ENCODE measurements at places on chromosomes 5 and 9.
A peak's percentile ranks its signal among the peaks of the same experiment; 100 is the strongest.

- no peak for DNase-seq
These were observed 104.3 kb upstream of the ARRDC3 start for GRCh38 chr5:91487420-91487819.

DNA sequence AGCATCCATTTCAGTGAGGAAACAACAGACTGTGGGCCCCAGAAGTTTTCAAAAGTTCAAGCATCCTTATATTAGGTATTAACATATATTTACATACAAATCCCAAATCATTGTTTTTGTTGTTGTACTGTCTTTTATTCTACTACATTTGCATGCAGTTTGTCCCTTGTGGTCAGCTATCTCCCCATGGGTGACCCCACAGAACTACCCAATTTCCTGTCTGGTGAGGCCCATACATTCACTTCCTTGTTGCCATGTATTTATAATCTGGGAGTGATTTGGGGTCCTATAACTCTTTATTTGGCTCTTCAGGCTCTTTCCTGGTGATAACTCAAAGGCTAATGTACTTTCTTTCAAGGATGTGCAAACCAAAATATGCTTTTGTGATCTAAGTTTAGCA lies 3.3 kb upstream of the CD180 start:
- no peak for DNase-seq

- DNase-seq = peak; percentile 97
These were observed 15.3 kb upstream of the MSANTD3 start for GRCh38 chr9:100411472-100412283.

DNA sequence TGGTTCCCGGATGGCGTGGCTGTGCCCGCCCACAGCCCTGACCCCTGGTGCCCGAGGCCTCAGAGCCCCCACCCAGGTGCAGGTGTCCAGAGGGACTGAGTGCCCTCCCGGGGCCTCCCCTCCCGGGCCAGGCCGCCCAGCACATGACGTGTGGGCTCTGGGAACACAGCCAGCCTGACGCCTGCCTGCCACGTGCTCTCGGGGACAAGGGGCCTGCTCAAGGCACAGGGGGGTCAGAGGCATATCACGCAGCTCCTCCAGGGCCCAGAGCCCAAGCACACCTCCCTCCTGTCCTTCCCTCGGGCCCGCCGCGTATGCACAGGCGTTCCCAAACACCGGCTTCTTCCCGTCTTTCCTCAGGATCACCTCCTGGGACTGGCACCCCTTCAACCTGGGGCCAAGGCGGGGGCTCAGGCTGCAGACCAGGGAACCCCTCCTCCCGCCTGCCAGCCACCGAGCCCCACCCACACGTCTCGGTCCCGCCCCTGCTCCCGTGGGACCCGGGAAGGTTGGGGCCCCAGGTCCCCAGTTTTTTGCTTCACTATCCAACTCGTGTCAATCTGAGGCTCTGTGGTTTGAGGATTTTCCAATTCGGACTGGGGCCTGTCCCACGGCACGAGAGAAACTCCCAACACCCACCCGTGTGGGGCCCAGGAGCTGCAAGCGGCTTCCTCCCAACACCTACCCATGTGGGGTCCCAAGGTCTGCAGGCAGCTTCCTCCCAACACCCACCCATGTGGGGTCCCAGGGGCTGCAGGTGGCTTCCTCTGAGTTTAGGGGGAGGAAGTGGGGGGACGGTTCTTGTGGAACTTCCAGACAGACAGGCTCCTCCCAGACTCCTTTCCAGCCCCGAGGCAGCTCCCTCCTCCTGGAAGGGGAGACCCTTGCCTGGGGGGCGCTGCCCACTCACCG lies 1.5 kb downstream of the LCN10 start:
- no peak for DNase-seq

DNA sequence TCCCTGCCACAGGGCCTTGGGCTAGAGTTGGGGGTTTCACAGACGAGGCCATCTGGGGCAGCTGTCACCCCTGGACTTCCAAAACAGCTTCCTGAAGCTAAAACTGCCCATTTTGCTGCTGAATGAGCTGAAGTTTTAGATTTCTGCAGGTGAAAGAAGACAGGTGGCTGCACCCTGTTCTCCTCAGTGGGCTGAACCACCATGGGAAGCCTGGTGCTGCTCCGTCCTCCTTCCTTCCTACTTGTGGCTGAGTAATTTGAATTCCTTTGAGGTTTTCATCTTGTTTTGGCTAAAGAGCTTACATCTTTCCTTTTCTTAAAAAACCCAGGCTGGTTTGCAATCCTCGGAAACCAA lies 5.3 kb downstream of the NKD2 start:
- no peak for DNase-seq

GRCh38 chr5:72937517-72938061 lies 18.3 kb upstream of the FCHO2 start:
- peak; percentile 17 for DNase-seq

GRCh38 chr9:88077071-88077617 lies 61.1 kb downstream of the SPATA31C2 start:
- no peak for DNase-seq

GRCh38 chr9:110922145-110922544 lies 116.1 kb downstream of the LPAR1 start:
- DNase-seq = no peak

DNA sequence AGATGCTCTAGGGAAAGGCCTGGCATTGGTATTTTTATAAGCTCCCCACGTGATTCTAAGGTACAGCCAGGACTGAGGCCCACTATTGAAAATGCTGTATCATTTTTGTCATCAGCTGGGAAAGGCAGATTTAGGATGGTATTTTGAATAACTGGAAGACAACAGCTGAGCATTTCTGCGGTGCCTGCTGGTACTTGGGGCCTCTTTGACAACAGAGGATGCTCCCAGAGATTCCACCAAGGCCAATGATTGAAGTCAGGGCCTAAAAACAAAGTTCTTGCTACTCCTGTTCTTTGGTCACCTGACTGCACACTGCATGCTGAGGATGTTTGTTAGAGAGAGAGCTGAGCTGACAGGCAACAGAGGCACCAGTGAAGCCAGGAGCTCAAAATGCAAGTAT lies 8.1 kb downstream of the FBLL1 start:
- no peak for DNase-seq

DNA sequence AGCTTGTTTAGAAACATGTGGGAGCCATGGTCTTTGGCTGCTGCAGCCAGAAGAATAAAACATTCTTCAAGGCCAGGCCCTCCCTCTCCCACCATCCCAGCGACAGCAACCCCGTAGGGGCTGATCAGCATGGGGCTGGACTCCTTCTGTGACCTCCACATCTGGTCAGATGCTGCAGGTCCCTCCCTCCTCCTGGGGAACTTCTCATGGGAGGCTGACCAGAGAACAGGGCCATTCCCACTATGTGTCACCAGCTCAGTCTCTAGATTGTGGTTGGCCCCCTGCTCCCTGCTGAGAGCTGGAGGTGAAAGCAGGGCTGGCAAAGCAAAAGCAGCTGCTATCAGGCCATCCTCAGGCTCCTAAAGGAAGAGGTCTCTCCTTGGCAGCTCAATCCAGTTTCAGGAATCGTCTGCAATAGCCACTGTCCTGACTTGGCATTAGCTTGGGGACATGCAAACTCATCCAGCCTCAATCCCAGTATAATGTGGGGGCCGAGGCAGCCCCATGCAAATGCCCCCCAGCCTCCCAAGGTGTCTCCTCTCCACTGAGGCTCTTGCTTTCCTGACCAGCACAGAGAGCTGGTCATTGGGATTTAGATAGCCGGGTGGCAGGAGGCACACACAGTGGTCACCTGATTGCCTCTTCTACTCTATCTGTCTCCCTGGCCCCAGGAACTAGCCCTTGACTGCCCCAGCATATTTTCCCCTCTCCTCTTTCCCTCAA lies 81.5 kb downstream of the NRG2 start:
- peak; percentile 39 for DNase-seq

- no peak for DNase-seq
These were observed 19.8 kb downstream of the PTGES start for GRCh38 chr9:129732946-129733631.

DNA sequence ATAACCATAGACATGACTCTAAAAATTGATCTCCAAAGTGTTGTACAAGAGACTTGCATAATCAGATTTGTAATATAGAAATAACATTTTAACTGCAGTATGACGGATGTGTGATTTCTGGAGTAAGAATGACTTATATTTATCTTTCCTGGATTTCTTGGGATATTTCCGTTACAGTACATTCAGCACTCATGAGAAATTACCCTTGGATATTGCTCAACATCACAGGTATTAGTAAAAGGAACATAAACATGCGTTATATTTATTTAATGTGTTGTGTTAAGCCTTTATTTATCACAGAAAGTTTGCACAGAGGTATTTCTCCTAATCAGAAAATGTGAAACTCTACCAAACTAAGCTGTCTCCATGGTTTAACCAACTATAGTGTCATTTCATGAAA lies 1823.9 kb upstream of the C9orf72 start:
- no peak for DNase-seq

DNA sequence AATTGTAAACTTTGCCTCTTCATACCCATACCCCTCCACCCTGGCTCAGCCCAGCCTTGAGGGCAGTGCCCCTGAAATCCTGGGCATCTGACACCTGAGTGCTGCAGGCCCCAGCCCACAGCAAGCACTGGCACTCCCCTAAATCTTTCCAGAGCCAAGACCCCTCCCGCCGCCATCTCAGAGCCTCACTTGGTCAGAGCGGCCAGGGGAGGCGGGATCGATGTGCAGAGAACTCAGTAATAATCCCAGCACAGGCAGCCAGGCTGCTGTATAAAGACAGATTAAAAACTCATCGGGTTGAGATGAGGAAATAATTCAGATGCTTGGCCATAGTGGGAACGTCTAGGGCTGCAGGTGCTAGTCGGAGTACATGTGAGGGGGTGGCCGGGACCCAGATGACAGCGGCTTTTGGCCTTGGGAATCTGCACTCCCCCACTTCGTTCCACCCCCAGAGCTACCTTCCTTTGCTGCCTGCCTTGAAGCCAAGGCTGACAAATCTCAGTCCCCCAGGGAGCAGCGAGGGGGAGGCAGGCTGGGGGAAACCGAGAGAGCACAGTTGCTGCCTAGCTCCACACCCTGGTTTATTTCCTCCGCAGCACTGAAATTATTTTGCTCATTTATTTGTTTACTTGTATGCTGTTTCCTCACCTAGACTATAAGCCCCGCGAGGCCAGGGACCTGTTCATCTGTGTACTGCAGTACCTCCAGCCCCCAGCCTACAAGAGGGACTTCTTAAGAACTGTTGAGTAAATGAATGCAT lies 19.5 kb upstream of the ARAP3 start:
- no peak for DNase-seq

GRCh38 chr5:1480217-1480616 lies 35.0 kb upstream of the SLC6A3 start:
- peak; percentile 61 for DNase-seq

DNA sequence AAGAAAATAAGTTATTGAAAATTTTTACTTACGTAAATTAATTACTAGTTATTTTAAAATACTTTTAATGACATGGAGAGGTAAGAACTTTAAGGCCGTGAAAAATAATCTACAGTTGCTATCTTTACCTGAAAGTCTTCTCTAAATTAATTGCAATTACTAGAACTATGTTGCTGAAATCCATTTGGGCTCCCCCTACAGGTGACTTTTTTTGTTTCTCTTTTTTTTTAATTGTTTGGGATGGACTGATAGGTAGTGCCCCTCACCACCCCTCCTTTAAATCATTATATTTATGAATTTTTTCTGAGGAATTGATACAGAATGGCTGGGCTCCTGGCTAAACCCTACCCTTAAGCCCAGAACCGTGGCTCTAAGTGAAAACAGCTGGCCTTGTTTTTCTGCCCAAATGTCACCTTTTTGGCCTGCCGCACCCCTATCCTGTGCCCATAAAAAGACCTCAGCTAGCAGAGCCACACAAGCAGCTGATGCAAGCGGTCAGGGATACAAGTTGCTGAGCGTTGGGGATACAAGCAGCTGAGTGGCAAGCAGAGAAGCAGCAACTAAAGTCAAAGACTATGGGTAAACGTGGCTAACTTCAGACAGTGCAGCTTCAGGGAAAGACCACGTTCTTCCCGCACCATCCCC lies 315.2 kb upstream of the ACO1 start:
- DNase-seq = no peak

- no peak for DNase-seq
These were observed 68.0 kb upstream of the ALDH1A1 start for GRCh38 chr9:73020877-73021276.

- no peak for DNase-seq
These were observed 24.4 kb downstream of the LMNB1 start for GRCh38 chr5:126801174-126801991.

DNA sequence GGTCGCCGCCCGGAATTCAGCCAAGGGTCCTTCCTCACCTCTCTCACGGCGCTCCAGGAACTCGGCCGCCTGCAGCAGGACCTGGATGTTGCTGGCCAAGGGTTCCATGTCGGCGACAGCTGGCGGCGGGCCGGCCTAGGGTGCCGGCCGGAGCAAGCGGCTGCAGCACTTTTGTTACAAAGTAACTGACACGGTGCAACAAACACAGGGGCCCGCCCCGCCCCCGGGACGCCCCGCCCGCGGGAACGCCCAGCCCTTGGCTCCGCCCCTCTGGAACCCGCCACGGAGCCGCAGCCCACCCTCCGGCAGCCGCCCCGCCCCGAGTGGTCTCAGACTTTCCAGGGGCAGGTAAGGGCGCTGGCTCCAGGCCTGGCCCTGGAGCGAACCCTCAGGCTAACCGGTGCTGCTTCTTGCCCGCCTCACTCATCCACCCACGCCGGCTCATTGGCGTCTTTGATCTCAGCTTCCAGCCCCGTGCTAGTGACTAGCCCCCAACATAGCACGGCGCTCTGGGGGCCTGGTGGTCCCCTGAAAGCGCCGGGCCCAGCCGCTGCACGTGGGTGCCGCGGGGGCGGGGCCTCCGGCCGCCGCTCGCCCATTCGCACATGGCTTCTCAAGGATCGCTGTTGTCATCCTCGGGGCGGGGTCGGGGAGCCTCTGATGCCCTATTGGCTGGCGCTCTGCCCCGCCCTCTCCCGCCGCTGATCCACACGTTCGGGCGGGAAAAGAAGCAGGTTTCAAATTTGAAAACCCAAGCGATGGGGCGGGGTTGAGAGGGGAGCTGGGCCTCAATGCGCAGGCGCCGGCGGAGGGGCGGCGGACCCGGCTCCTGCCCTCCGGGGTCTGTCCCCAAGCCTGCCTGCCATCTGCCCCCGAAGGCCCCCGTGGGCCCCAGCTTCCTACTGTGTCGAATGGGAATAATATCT lies at the start of gene MXD3:
Gene MXD3 (minus strand): TSS at position 176 of the 926 bp plus-strand sequence. CDS start 68 bp downstream, at position 108.
- peak; percentile 93 for DNase-seq

DNA sequence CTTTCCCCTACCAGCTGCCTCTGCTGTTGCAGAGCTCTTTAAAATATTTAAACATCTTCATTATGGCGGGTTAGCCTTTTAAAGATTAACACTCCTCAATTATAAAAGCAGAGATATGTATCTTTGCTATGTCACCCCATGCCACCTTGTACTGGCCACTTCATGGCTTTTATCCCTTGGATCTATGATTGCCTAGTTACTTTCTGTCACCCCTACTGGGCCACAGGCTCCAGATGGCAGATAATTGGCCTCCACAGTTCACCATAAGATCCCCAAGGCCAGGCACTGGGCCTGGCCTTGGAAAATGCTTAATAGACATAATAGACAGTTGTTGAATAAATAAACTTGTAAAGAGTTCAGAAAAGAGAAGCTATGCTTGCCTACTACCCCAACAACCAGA lies 142.0 kb upstream of the SHB start:
- DNase-seq = no peak

GRCh38 chr5:28468166-28468565 lies 1429.8 kb upstream of the CDH9 start:
- peak; percentile 8 for DNase-seq

Data from pons (tissue), 1 donor.